ENCODE measurements at places on chromosomes 6 and 20. TPM values are rescaled to one million over a fixed set of nuclear protein-coding genes. Genes with fewer than 3 reads are reported as not detected.
A peak's percentile ranks its signal among the peaks of the same experiment; 100 is the strongest.

DNA sequence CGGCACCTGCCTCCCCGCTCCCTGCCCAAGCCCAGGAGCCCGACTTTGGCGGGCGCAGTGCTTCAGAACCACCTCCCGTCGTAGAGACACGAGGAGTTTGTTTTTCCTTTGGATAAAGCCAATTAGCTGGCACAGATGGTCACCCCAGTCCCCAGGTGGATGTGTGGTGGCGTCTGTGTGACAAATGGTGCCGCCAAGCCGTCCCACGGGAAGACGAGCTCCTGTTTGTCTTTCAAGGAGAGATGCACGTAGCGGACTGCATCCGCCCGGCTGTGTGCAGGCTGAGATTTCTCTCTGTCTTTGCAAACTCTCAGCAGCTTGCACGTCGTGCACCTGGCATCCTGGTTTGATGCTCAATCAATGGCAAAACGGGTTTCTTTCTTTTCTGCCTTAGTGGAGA lies 16.1 kb upstream of the MRGBP start:
- DNase-seq, result no peak

- DNase-seq, result peak; percentile 54
Measured at GRCh38 chr6:110217266-110217665, 37.0 kb downstream of the CDC40 start.

DNA sequence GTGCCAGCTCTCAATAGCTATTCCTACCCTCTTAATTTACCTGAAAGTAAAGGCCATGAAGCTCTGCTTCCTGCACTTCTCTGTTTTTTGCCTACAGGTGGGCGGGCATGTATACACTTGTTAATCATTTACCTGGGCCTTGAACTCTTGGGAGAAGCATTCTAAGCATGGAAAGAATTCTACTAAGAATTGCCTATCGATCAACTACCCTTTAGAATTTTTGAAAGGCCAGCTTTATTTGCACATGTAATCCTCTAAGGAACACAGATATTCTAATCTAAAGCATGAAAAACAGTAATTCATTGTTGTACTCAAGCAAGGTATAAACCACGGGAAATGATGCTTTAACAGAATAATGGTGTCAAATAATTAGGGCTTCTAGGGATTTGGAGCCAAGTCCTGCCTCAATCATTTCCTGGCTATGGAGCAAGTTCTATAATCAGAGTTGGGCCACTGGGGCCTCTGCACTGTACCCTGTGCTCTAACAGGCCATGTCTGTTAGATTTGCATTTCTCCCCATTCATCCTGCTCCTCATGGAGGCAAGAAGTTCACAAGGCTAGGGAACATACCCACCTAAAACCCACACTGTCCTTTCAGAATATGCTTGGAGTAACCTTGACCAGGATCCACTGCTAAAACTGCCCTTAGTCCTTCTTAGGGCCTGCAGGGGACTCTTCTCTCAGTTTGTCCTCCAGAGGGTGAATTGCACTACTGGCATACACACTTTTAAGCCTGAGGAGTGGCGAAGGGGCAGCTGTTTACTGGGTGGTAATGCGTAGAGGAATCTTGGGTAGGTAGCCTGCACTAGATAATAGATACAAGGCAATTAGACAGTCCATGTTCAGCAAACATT lies 276.4 kb upstream of the JAG1 start:
- DNase-seq, result no peak

GRCh38 chr6:11722805-11723631 lies 55.6 kb downstream of the ADTRP start:
- no peak for DNase-seq

DNA sequence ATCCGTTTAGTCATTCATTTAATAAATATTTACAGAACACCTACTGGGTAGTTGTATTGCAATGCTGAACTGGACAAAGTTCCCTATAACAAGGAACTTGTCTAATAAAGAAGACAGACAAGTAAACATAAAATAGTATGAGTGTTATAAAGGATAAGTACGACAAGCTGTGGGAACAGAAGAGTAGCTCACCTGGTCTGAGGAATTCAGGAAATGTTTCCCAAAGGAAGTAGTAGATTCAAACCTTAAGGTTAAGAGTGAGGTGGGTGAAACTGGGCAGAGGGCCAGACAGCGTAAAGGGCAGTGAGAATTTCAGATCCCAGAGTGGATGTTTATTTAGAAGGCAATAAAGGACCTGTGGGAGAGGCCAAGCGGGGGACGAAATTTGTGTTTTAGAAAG lies 72.3 kb upstream of the CD2AP start:
- no peak for DNase-seq

- DNase-seq, result no peak
Measured at GRCh38 chr20:9918348-9918747, 79.5 kb upstream of the PAK5 start.

- no peak for DNase-seq
Measured at GRCh38 chr6:100574836-100575235, 110.1 kb upstream of the SIM1 start.

DNA sequence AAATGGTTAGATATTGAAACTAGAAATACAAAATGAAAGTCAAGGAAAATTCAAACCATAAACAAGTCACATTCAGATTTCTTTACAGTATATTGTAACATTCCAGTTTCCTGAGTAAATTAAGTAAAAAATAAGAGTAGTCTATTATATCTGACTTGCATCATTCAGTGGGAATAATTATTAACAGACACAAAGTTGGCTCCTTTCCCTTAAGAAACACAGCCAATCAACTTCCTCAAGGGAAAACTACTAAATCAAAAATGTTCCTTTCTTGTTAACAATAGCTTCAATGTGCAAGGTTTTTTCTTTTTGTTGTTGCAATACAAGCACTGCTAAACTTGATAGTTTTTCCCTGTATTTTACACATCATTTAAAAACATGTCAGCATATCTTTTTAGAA lies 33.2 kb downstream of the DNAAF9 start:
- no peak for DNase-seq

DNA sequence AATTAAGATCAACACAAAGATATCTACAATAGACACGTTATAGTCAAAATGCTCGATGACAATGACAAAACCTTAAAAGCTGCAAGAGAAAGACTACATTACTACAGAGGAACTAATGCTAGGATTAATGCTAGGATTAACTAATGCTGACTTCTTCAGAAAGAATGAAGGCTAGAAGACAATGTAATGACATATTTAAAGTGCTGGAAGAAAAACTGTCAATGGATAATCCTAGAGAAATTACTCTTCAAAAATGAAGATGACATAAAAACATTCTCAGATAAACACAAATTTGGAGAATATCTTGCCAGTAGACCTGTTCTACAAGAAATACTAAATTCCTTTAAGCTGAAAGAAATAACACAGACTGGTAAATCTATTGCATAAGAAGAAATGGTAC lies 75.2 kb upstream of the SMIM28 start:
- no peak for DNase-seq

GRCh38 chr20:36040571-36040970 lies 72.2 kb downstream of the CNBD2 start:
- no peak for DNase-seq

DNA sequence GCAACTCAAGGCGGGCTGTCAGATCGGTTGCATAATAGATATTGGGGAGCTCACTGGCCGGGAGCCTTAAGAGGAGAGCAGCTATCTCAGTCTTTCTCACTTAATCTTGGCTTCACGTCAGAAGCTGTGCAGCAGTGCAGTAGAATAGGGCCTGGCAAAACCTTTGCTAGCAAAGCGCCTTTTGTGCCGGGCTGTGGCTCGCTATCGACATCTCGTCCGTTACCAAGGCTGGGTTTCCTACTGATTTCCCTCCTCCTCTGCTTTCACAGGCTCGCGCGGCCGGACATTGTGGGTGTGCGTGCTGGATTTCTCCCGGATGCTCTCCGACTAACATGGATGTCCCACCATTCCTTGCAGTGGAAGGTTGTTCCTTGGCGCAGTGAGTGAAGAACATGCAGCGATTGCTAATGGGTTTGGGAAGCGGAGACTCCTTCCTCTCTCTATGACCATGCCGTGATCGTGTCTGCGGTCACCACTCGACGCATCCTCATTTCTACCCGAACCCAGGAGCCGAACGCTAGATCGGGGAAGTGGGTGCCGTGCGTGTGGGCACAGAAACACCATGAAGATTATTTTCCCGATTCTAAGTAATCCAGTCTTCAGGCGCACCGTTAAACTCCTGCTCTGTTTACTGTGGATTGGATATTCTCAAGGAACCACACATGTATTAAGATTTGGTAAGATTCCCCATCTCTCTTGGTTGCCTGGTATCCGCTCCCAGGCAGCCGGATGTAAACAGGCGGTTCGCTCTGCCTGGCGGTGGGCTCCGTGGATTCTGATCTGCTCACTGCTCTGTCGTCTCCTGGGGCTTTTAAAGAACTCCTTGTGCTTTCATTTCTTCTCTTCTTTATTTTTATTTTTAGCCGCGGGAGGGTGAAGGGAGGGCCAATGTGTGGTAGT lies 5.5 kb downstream of the GRIK2 start:
- no peak for DNase-seq

DNA sequence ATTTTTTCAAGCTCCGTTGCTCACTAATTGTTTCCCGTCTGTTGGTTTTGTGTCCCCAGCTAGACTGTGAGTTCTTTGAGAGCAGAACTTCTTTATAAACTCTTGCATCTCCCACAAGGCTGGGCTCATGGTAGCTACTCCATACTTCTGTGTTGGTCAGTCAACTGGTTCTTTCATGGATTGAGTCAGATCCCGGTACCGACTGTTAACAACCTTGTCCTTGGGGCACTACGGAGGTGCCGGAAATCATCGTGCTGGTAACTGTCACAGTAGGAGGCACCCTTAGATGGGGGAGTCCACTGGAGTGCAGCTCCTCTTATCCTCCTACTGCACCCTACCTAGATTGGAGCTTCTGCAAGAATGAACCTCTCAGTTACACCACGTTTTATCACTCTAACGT lies 8.6 kb upstream of the STX16 start:
- DNase-seq, result no peak

GRCh38 chr20:20856306-20856705 lies 143.9 kb upstream of the RALGAPA2 start:
- DNase-seq, result no peak

GRCh38 chr20:10047427-10047826 lies 12.6 kb downstream of the ANKEF1 start:
- no peak for DNase-seq

DNA sequence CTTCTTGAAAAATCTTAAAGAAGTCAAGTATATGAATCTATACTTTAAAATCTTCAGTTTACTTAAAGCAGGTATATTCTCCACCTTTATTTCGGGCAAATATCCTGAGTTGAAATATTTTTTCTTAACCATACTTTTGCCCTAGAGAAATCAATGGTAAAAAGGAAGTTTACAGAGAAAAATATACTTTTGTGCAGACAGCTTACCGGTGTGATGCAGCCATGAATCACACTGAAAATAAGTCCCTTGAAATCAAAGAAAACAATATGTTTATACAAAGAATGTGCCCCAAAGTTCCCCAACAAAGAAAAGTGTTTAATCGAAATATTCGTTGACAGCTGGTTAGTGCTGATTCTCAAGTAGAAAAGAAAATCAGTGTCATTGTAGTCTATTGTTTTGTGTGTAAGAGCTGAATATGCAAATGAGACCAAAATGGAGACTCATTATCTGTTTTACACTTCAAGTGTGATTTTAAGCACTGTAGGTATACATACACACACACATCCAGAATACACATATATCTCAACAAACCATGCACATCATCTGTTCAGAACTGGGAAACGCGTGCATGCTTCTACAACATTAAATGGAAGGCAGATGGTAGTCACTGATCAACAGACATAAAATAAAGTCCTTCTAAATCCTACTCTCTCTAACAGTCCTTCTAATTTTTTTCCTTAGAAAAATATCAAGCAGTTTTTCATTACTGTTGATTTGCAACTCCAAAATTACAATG lies 73.3 kb downstream of the BTBD9 start:
- DNase-seq, result no peak

- DNase-seq, result no peak
Measured at GRCh38 chr6:29656798-29657197, at the start of gene MOG. MOG (plus strand) TSS chr6:29657092; CDS start chr6:29657210, 118 bp downstream.

DNA sequence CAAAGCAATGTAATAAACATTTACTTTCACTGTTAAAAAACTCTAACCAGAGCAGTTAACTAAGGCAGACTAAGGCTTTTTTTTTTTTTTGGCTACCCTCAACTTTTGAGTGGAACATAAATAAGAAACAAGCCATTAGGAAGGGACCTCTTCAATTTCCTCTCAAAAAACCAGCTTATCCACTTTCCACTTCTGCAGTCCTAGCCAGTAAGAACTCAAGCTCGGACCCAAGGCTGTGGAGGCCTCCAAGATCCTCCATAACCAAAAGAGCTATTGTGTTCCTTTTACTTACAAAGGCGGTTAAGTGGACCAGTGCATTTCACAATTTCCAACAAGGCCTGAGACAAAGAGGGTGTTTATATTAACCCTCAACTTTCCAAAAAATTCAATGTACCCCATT lies 5.3 kb downstream of the KCNK5 start:
- no peak for DNase-seq

DNA sequence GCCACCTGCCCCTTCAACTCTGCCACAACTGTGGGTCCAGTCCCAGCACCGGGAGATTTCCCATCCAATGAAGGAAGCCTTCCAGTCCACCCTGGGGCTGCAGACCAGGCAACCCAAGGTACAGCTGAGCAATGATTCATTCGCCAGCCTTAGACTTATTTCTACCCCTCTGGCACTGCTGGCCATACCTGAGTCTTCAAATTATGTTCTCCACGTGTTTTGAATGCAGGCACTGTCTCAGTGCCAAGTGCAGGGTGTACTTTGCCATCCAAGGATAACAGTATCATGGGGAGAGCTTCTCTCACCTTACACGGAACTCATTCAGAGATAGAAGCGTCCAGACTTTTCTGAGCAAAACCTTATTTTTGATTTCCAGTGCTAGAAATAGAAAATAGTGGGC lies 175.6 kb downstream of the ZFP64 start:
- no peak for DNase-seq

DNA sequence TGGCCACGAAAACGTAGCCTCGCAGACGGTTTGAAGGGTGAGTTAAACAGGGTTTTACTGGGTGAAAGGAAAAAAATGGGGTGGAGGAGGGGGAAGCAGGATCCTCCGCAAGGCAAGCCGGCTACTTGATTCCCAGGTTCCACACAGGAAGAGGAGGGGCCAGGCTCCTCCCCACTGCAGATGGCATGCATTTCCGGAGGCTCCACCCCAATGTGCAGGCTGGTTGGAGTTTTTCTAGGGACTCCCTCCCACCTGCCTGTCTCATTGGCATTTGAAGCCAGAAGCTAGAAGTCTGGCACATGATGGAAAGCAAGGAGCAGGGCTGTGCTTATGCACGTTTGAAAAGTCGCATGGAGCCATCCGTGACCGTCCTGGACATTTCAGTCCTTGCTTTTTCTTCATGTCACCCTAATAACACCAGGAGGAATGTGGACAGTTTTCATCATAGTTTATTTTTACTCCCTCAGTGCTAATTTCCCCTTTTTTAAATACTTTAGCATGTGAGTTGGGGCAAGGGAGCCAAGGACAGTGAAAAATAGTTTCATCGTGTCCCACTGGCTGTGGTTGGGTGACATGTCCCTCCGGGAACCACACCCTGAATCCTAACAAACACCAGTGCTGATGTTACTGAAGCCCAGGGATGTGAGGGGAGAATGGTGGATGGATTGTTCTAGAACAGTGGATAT lies 100.1 kb upstream of the INSM1 start:
- DNase-seq, result no peak

Gene SNAP25
- total RNA-seq, result not detected

Gene KHDC1
- 5.4 TPM for total RNA-seq

Gene FOXA2
- total RNA-seq, result not detected

Gene DEK
- 73.6 TPM for total RNA-seq

Gene TMEM181
- total RNA-seq, result 42.9 TPM

Gene SEMG1
- total RNA-seq, result not detected

Gene PFDN4
- 38.8 TPM for total RNA-seq

Gene DEFB132
- total RNA-seq, result not detected

Gene IL17A
- total RNA-seq, result not detected

Gene TFAP2D
- not detected for total RNA-seq

Gene CD40
- 2.4 TPM for total RNA-seq

Gene OXT
- total RNA-seq, result not detected

Gene NDRG3
- 38.9 TPM for total RNA-seq

Gene PPP1R16B
- not detected for total RNA-seq

Gene TCF15
- total RNA-seq, result not detected

Measured in HFFc6 (cell line).